Stimulated activated CD4-positive, alpha-beta T cell treated with anti-CD3 and anti-CD28 coated beads, Interleukin-1b, Interleukin-23, amount 100 ng/mL, for 24 hours (primary cell): ENCODE measurements at places on chromosomes 12 and 14.

- DNase-seq, result no peak
Measured at GRCh38 chr12:21774358-21775132, at the start of gene KCNJ8. KCNJ8 (minus strand) TSS chr12:21774706; CDS start chr12:21773616, 1,090 bp downstream.

DNA sequence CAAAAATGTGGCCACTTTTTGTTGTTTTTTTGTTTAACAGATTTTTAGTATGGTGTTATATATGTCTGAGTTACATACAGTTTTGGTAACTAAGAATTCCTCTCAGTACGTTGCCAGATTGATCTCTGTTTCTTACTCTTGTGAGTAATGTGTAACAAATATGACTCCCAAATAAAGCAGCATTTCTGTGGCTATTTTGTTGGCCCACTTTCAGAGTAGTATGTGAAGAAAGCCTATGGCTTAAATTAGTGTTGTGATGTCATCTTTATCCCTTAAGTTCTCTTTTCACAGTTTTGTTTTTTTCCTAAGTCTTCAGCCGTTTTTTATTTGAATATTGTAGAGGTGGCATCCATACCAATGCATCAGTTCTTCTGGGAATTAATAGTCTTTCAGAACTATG, 10.7 kb downstream of the PCNX4 start:
- DNase-seq, result no peak

DNA sequence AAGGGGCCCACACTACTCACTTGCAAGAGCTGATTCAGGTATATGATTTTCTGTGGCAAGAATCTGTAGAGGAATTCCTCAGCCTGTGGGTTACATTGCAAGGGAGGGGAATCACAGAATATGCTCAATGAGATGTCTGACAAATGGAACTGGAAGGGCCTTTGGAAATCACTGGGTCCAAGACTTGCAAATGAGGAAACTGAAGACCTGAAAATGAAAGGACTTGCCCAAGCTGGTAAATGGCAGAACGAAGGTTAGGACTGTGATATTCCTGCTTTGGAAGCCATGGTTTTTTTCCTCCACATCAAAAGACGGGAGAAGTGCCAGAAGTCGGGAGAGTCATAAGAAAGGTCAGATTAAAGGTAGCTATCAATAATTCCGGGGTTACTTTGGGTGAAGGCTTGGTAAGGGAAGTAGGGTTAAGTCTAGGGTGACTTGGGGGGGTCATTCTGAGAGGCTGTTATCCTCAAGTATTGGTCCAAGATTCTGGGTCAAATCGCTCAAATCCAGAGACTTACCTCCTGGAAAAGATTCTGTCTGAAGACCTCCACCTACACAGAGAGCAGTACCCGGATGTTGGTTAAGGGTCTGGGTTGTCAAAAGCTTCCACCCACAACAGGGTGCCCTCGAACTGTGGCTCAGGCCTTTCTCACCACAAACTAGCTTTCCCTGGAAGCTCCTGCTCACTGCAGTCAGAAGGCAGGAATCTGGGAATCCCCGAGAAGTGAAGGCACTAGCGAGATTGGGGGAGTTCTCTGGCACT, 539 bp downstream of the PSME2 start:
- DNase-seq, result no peak

- DNase-seq, result no peak
Measured at GRCh38 chr12:58919231-58920101, 838 bp downstream of the LRIG3 start.

GRCh38 chr12:114919479-114919878, 235.5 kb upstream of the TBX3 start:
- no peak for DNase-seq

DNA sequence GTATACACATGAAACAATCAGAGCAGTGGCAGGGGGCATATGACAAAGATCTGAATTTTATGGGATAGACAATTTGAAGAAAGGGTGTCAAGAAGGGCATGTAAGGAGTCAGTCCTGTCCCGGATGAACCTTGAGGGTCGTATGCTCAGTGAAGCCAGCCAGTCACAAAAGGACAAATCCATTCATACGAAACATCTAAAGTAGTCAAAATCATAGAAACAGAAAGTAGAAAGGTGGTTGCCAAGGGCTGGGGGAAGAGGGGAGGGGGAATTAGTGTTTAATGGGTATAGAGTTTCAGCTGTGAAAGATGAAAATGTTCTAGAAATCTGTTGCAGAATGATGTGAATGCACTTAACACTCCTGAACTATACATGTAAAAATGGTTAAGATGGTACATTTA, 157.5 kb downstream of the TGFB3 start:
- DNase-seq, result no peak

DNA sequence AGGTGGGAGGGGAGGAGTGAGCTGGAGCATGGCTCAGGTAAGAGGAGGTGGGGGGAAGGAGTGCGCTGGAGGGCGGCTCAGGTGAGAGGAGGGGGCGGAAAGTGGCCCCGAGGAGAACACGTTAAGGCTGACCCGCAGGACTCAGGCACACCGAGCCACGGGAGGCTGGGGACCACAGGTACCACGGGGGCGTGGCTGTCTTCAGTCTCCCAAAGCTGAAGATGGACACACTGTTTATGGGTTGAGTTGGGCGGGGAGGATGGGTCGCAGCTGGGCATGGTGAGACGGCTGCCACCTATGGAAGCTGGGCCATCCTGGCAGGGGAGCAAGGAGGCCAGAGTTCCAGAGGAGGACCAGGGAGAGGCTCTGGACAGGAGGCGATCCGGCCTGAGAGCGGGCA, 23.5 kb downstream of the UBR7 start:
- no peak for DNase-seq

- peak; percentile 28 for DNase-seq
Measured at GRCh38 chr12:111529424-111530368, 69.4 kb downstream of the ATXN2 start.

GRCh38 chr14:26548406-26548805, 49.4 kb downstream of the NOVA1 start:
- no peak for DNase-seq

DNA sequence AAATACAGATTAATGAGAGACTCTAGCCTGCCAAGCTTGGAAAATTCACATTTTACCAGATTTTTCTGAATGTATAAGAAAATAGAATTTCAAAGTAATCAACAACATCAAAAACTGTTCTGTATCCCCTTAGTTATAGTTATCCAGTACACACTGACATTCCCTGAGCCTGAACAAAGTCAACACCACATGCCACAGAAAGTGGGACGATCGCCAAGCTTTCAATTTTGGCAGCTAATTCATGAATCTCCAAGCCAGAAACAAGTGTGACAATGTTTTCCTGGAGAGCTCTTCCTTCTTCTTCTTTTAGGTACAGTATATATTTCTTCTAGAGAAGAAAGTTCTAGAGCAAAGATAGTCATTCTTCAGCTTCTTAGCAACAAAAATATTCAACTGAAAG, 290.2 kb downstream of the PRKD1 start:
- no peak for DNase-seq

DNA sequence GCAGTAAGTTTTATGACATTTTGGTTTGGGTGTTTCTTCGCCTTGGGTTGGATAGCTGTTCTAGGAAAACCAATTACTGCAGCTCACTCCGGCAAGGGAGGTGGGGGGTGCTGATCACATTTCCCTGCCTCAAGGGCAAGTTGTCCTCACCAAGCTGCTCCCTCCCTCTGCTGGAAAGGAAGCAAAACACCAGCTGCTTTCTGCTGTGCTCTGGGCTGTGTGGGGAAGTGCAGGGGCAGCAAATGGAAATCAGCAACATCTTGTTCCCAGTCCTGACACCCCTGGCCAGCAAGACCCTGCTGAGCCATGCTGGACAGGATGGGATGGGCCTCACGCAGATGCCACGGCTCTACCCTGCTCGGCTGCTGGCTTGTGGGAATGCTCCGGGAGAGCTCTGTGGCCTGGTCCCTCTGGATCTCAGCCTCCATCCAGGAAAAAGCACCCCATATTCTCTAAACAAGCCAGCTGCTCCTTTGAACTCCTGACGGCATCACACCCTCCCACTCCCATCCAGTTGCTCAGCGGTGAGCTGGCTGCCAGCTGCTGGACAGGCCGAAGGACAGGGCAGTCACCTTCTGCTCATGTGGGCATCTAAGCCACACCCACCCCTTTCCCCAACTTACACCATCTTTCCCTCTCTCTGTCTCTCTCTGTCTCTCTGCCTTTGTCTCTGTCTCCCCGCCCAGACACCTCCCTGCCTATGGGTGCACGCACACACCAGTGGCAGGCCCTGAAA, 52.4 kb upstream of the EIF5 start:
- DNase-seq, result no peak

- no peak for DNase-seq
Measured at GRCh38 chr14:67420102-67420739, 8.3 kb upstream of the PLEK2 start.

DNA sequence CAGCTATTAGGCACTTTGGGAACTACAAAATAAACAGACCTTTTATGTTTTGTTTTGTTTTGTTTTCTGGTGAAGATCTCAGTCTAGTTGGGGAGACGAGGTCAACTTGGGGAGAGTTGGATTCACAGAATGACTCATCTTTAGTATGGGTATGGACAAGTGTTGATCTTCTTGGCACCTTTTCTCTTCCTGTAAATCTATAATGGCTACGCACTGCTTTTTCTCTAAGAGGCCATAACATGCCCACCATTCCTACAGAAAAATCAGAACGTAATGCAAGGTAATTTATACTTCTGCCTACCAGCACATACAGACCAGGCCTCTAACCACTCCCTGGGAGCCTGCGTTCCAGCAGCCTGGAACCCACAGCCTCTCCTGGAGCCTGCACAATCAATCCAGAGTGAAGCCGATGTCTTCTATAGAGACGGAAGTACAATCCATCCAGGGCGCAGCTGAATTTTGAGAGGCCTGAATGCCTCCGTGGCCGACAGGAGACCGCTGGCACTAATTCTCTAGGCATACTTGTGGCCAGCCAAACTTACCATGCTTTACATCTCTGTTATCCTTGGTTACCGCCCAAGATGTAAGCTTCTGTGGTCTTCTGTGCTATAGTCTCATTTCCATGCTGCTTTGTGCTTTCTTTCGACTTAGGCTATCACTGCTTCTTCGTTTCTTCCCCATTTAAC, 717 bp downstream of the PPHLN1 start:
- DNase-seq, result no peak

GRCh38 chr14:80780500-80780899, 161.0 kb downstream of the CEP128 start:
- DNase-seq, result no peak

- DNase-seq, result no peak
Measured at GRCh38 chr14:26395726-26396125, 202.1 kb downstream of the NOVA1 start.

DNA sequence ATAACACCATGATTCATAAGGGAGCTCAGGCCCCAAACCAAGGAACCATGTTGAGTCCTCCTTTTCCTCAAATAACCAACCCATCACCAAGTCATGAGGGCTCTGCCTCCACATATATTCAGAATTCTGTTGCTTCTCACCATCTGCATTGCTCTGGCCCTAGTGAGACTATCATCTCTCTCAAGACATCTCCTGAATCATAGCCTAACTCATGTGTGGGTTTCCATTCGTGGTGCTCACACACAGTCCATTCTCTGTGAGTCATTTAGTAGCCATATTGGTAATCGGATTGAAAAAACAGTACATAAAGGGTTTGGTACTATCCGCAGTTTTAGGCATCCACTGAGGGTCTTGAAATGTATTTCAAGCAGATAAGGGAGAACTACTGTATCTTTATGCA, 5.1 kb upstream of the SLC38A2 start:
- no peak for DNase-seq

GRCh38 chr14:100711493-100711892, 15.2 kb upstream of the DLK1 start:
- DNase-seq, result no peak

- DNase-seq, result no peak
Measured at GRCh38 chr12:39736406-39736805, 116.8 kb upstream of the ABCD2 start.

DNA sequence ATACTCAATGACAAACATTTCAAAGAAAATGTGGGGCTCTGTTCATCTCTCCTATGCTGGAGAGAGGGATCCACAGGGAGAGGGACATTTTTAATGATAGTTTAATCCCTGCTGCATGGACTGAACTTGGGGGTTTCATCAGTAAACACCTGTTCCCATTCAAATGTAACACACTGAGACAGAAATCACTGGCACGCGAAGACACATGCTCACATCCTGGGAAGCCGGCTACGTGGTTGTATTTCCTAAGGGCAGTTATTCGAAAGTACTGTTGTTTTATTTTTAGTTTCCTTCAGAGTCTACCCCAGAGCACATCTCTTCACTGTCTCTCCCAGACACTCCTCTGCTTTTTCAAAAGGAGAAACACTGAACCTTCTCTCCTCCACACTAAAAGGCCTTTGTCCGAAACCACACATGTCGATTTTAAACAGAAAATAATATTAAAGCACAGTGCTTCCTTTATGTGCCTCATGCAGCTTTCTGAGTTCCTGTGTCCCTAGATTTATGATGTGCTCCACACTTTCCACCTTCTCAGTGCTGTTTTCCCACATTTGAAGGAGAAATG, 52.8 kb downstream of the PTHLH start:
- DNase-seq, result no peak

GRCh38 chr12:12561371-12562015, 1.2 kb downstream of the DUSP16 start:
- DNase-seq, result peak; percentile 8

GRCh38 chr12:116504438-116504837, 54.7 kb upstream of the MAP1LC3B2 start:
- no peak for DNase-seq

GRCh38 chr12:52321418-52321817, 220 bp upstream of the KRT83 start:
- no peak for DNase-seq

DNA sequence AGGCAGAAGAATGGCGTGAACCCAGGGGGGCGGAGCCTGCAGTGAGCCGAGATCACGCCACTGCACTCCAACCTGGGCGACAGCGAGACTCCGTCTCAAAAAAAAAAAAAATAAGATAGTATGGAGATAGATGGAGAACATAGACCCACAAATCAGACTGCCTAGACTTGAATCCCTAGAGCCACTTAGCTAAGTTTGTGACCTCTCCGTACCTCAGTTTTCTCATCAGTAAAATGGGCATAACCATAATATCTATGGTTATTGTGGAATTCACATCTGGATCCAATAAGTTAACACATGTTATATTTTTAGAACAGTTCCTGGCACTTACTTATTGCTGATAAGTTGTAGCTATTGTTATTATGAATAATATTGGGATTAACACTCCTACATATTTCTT, 7.2 kb downstream of the PROX2 start:
- no peak for DNase-seq

DNA sequence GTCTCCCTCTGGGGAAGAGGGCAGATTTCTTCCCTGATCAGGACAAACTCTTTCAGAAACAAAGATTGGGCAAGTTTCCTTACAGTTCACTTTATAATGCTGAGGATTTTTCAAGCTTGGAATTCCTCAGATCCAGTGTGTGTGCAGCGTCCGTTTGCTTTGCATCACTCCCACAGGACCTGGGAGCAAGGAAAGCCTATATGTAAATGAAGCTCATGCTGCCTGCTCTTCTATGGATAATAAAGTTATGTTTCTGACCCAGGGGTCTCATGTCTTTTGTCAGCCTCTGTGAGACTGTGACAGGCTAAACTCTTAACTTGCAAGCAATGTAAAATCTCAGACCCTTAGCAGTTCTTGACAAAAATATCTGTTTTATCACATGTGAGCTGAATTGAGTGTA, 41.6 kb downstream of the TRHDE start:
- no peak for DNase-seq

- DNase-seq, result no peak
Measured at GRCh38 chr14:68788996-68789820, 3.7 kb downstream of the ZFP36L1 start.

- no peak for DNase-seq
Measured at GRCh38 chr14:60106339-60106738, 14.6 kb downstream of the PCNX4 start.
